Fibroblast of lung (primary cell): ENCODE measurements at places on chromosomes 2 and 18. TPM values are rescaled to one million over a fixed set of nuclear protein-coding genes. Genes with fewer than 3 reads are reported as not detected.

- no peak for DNase-seq
- no peak overlapping the region for H3K4me3 ChIP-seq
- H3K36me3 ChIP-seq, result no peaks in the 10 kb centered on the region
- H3K27me3 ChIP-seq, result no peaks in the 10 kb centered on the region
These were observed 214.4 kb downstream of the MYT1L start for GRCh38 chr2:2116657-2117056.

DNA sequence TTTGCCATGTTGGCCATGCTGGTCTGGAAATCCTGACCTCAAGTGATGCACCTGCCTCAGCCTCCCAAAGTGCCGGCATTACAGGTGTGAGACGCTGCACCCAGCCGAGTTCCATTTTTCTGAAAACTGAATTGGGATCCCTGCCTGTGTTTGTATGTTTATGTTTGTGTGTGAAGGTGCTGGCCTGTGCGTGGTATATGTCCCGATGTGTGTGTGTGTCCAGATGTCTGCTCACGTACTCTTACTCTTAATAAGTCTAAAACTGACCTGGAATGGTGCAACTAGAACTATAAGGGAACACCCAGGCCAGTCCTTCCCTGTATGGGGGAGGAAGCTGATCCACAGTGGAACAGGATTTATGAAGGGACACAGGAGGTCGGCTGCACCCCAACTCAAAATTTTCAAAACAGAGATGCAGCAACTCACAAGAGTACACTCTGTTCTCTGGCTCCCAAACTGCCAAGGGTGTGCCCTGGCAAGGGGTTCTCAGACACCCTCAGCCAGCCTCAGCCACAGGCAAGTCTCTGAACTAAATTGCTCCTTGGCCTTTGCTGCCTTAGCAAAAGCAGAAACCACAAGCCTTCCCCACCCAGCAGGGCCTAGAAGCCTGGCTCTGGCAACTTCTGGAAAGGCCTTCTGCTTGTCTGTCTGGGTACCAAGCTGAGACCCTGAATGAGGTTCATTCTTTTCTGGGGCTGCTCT lies 36.5 kb downstream of the RHOB start:
- no peak overlapping the region for H3K4me3 ChIP-seq
- peak; percentile 86 for DNase-seq
- peaks cover 15% of the 10 kb centered on the region for H3K27me3 ChIP-seq
- no peak overlapping the region for H3K27ac ChIP-seq

GALNT5 gene
- 32.4 and 199 TPM in 2 replicates for total RNA-seq

NYAP2 gene
- under 0.01 TPM in 1 of 2 replicates, not detected in the other for total RNA-seq

ASB18 gene
- not detected in 2 replicates for total RNA-seq

CNDP2 gene
- total RNA-seq, result 40.8 and 41.8 TPM in 2 replicates

- DNase-seq, result no peak
- no peaks in the 10 kb centered on the region for H3K4me1 ChIP-seq
- no peaks in the 10 kb centered on the region for H3K36me3 ChIP-seq
- H3K4me3 ChIP-seq, result no peak overlapping the region
- no peak overlapping the region for H3K27ac ChIP-seq
These were observed 506.6 kb downstream of the NR4A2 start for GRCh38 chr2:155825876-155826275.

SPP2 gene
- not detected in 2 replicates for total RNA-seq

ANTXR1 gene
- 44.6 and 45.5 TPM in 2 replicates for total RNA-seq

- H3K27me3 ChIP-seq, result no peaks in the 10 kb centered on the region
- H3K4me3 ChIP-seq, result no peak overlapping the region
- peaks cover 17% of the 10 kb centered on the region for H3K4me1 ChIP-seq
- no peak overlapping the region for H3K27ac ChIP-seq
- DNase-seq, result peak; percentile 44
These were observed 12.4 kb upstream of the TRIB2 start for GRCh38 chr2:12704378-12704777.

DNA sequence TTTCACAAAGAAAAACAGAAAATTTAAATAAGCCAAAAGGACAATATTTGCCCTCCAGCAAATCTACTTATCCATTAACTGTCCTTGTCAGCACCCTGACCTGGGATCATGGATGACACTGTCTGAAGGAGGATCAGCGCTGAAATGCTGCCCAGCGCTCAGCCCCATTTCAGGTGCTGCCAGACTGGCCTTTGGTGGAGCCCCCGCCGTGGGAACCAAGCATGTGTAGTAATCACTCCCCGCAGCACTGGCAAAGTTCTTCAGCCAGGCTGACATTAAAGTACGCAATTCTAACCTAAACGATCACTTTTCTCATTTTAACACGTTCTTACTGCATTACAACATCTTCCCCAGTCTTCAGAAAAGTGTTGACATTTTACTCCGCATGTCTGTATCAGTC lies 108.6 kb upstream of the GPC1 start:
- no peak for DNase-seq
- H3K36me3 ChIP-seq, result no peaks in the 10 kb centered on the region
- H3K4me3 ChIP-seq, result no peak overlapping the region
- no peak overlapping the region for H3K27ac ChIP-seq
- H3K4me1 ChIP-seq, result no peaks in the 10 kb centered on the region
- H3K27me3 ChIP-seq, result peaks cover 2% of the 10 kb centered on the region

PARD3B gene
- total RNA-seq, result 14.9 and 20.6 TPM in 2 replicates

GRCh38 chr2:180412219-180412618 lies 405.1 kb upstream of the CWC22 start:
- no peak overlapping the region for H3K27ac ChIP-seq
- H3K27me3 ChIP-seq, result no peaks in the 10 kb centered on the region
- no peak overlapping the region for H3K4me3 ChIP-seq
- H3K4me1 ChIP-seq, result no peaks in the 10 kb centered on the region
- no peaks in the 10 kb centered on the region for H3K36me3 ChIP-seq

DNA sequence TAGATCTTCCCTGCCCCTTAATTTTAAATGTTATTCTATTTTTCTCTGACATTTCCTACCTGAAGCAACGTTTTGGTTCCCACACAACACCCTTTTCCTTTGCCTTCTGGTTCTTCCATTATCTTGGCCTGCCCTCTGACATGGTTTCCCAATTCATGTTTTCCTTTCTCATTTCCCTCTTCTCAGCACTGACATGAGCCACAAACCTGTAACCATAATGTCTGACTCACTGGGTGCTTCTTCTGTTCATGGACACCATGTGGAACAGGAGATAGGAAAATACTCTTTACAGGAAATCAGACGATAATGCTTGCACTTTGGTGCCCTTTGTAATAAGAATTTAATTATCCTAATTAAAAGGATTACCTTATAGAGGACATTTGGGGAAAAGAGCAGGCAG lies 142.0 kb downstream of the ZEB2 start:
- no peak overlapping the region for H3K4me3 ChIP-seq
- no peaks in the 10 kb centered on the region for H3K36me3 ChIP-seq
- no peaks in the 10 kb centered on the region for H3K27me3 ChIP-seq
- no peak for DNase-seq
- H3K27ac ChIP-seq, result no peak overlapping the region

FMNL2 gene
- total RNA-seq, result 25.4 and 30.2 TPM in 2 replicates

GRCh38 chr2:15313657-15314056 lies 247.5 kb downstream of the NBAS start:
- H3K27ac ChIP-seq, result no peak overlapping the region
- no peaks in the 10 kb centered on the region for H3K27me3 ChIP-seq
- no peak overlapping the region for H3K4me3 ChIP-seq
- no peaks in the 10 kb centered on the region for H3K4me1 ChIP-seq

TMEFF2 gene
- 0.26 and 0.33 TPM in 2 replicates for total RNA-seq

- no peak overlapping the region for H3K4me3 ChIP-seq
- DNase-seq, result no peak
- no peaks in the 10 kb centered on the region for H3K36me3 ChIP-seq
- no peak overlapping the region for H3K27ac ChIP-seq
- no peaks in the 10 kb centered on the region for H3K27me3 ChIP-seq
These were observed 140.3 kb upstream of the SLC8A1 start for GRCh38 chr2:40592218-40592617.
